ENCODE measurements at places on chromosomes 7 and 10. TPM values are rescaled to one million over a fixed set of nuclear protein-coding genes. Genes with fewer than 3 reads are reported as not detected.

- DNase-seq, result no peak
Measured at GRCh38 chr7:80552031-80552694, 40.3 kb upstream of the GNAT3 start.

DNA sequence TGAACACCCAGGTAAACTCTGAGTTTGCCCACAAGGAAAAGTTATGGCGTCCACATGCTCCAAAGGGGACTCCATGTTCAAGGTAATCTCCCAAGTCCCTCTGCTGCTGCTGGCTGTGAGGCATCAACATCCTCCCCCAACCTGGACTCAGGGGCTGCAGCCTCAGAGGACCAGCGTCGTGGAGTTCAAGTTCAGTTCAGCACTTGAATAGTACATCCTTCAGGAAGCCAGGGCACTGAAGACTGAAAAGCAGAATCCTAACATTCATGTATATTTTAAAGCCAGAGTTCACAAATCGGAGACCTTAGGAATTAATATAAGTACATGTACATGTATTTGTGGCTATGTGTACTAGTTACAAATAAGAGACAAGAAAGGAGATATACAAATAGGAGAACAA is 90.4 kb downstream of the PTPRE start:
- DNase-seq, result no peak

DNA sequence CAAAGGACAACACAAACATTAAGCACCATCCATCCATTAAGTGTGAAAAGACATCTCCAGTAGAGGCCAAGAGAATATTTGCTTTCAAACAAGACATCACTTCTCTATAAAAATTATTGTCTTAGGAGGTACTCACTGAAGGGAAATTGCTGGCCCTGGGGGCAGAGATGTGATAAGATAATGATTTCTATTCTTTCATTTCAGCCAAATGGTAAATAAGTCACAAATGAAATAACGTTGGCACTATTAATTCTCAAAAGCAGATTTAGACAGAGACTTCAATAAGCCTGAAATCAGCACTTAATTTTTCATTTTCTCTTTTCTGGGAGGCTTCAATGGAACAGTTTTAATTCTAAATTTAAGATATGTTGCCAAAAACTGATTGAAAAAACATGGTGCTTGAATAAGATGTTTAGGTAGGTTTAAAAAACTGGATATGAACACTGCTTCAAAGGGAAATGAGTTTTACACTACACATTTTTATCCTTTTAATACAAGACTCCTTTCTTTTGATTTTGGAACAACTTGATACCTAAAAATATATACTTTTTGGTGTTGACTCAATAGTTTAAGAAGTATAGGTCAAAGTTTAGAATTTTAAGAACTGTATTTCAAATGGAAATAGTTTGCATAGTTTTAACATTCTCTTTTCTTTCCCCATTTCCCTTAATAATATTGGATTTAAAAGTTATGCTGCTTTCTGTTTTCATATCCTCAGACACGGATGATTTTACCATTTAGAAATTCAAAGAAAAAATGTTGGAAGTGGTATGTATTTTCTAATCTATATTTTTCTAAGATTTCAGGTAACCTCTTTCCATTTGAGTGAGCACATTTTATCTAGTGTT is 204.0 kb downstream of the AHR start:
- no peak for DNase-seq

- DNase-seq, result no peak
Measured at GRCh38 chr7:68573271-68574005, 1024.8 kb upstream of the AUTS2 start.

- DNase-seq, result no peak
Measured at GRCh38 chr7:131829947-131830558, 273.6 kb upstream of the PODXL start.

GRCh38 chr10:107553470-107553869 is 389.0 kb upstream of the SORCS1 start:
- no peak for DNase-seq

- DNase-seq, result no peak
Measured at GRCh38 chr10:91520661-91521060, 110.5 kb downstream of the HECTD2 start.

- no peak for DNase-seq
Measured at GRCh38 chr7:44960011-44960580, 18.7 kb downstream of the MYO1G start.

- no peak for DNase-seq
Measured at GRCh38 chr7:117679120-117679519, 194.1 kb downstream of the CTTNBP2 start.

GRCh38 chr10:35356725-35357092 is 20.4 kb downstream of the CCNY start:
- no peak for DNase-seq

DNA sequence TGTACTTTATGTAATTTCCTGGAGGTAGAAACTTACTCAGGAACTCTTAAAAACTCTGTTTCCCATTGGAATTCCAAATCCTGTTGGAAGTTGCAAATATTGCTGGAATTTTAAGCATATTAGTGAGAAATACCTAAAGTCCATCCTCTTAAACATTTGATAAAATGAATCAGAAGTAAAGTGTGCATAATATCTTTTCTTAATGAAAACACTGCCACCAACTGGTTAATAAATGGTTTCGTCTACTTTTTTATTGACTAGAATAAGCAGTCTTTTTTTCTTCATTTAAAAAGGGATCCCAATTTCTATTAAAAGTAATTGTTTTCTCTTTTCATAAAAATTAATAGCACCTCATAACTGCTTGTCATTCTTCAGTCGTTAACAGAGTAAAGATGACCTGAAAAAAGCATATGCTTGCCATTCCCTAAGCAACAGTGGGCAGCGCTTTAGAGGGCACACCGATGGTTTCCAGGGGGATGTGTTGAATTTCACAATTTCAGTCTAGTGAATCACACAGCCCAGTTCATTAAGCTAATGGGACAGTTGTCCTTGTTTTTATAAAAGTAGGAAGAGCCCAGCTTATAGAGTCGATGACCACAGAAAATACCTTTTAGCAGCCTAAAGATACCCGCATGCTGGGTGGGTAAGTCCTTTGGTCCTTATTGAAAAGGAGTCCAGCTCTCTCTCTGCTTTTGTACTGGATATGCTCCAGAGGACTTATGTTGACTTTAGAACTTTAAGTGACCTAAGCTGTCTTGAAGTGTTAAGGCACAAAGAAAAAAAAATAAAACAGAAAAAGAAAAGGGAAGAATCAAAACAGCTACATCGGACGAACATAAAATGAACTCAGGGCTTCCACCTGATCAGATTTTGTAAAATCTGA is 28.5 kb downstream of the NPS start:
- DNase-seq, result no peak

GRCh38 chr7:77338883-77339629 is 77.1 kb downstream of the GSAP start:
- no peak for DNase-seq

DNA sequence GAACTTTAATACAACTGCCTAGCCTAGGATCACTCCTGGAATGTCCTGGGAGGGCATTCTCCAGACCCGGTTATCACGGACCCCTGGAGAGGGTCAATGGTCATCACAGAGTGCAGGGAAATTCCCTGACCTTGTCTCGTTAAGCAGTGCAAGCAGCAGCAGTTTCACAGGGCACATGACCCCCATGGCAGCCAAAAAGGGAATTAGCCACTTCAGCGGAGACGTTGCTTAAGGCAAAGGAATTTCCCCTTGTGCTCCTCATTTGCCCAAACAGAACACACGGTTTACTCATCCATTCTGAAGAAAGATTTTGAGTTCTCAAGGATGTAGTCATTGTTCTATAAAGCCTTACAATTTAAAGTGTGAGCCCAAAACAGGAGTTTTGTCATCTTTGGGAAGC is 260.3 kb downstream of the SNX13 start:
- DNase-seq, result no peak

- DNase-seq, result no peak
Measured at GRCh38 chr10:63866747-63867140, 345.5 kb downstream of the REEP3 start.

DNA sequence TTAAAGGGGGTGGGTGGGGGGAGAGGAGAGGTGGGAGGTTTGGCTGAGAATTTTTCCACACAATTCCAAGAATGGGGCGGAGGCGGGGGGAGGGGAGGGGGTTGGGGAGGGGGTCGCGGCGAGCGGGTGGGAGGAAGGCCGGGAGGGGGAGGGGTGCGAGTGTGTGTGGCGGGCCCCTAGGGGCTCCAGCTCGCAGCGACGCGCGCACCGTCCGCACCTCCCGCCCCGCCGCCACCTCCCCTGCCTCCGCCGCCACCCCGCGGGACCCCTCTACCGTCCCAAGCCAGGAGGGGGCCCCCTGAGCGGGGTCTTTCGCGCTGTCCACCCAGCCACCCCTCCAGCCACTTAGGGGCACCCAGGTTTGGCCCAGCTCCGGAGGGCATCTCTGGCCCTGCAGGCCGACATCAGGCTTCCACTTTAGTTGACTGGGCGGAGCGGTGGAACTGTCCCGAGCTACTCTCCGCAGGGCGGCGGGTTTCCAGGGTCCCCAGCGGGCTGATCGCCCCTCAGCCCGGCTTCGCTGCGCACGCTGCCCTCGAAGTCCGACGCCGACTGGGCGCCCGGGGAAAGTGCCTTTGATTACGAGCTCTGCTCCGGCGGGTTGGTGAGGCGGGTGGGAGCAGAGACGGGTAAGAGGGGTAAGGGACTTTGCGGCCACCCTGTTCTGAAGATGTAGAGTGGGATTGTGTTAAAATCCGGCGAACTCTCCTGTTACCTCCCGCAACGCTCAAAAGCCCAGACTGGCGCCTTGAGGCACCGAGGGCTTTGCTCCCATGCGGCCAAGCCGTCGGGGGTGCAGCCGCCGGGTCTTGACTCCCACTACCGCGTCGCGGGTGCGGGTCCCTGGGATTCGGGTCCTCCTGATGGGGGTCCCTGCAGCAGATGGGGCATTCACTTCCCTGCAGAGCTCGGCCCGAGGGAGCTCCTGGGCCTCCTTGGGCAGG is 1.8 kb upstream of the VAX1 start:
- DNase-seq, result no peak

GRCh38 chr7:12884856-12885440 is 197.5 kb downstream of the ARL4A start:
- DNase-seq, result no peak

- no peak for DNase-seq
Measured at GRCh38 chr10:11164803-11165590, 147.3 kb downstream of the CELF2 start.

GRCh38 chr10:131053192-131053591 is 258.3 kb downstream of the TCERG1L start:
- no peak for DNase-seq

GRCh38 chr10:60781661-60782060 is 3.4 kb downstream of the CDK1 start:
- DNase-seq, result no peak

GRCh38 chr10:63430091-63430998 is 35.4 kb downstream of the JMJD1C start:
- no peak for DNase-seq

DNA sequence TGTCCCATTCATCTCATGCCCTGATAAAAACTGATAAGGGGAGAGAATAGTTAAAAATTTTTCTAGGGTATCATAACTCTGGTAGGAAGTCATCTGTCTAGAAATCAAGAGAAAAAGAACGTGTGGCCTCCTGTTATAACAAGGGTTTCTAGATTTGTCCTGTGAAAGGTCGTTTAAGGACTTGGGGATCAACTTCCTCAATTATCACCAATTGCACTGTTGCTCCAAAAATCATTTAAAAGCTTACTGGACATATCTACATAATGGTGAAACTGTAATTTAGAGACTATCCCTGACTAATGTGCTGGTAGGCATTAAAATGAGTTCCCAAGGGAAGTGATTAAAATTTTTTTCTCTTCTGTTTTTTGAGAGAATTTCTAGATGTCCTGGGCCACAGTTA is 58.2 kb downstream of the GPR141 start:
- no peak for DNase-seq

DNA sequence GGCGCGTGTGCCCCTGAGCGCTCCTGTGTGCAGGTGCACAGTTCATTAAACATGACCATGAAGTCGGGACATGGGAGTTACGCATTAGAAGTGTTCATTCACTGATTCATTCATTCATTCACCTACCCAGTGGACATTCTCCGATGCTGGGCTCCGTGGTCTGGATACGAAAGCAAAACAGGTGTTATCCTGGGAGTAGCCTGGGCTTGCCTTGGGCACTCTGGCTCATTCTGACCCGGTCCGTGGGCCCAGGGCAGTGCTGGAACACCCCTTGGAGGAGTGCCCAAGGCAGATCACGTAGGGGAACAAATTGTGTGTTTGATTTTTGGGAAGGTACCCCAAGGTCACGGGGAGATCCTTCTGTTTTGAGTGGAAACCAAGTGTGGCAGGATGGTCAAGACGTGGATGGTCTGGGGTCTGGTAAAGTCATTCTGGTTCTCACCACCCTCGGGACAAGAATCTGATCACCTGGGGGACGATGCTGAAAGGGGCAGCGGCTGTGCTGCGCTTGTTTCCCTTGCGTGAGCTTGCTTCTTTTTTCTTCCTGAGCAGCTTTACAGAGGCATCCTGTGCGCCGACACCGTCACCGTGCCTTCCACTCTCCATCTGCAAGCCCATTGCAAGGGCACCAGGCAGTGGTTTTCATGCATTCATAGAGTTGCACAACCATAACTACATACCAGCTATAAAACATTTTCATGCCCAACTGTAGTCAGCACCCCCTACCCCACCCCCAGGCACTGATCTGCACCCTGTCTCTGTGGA is 10.1 kb downstream of the ELFN1 start:
- DNase-seq, result peak; percentile 22

- no peak for DNase-seq
Measured at GRCh38 chr7:115033917-115034459, 112.1 kb downstream of the MDFIC start.

DNA sequence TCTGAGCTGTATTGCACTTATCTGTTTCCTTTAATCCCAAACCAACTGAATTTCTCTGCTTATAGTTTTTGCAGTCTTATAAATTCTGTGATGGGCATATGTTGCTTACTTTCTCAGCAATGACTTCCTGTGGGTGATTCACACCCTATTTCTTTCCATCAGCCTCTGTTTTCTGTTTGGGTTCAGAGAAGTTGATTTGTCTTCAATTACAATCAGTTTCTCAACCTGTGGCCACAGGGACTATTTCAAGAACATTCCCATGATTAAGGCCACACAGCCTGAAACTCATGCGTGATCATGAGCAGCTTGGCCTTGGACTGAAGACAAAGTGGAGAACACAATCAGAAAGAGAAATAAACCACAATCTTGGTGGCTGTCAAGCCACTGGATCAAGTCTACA is 1174.6 kb upstream of the C7orf33 start:
- DNase-seq, result no peak

DNA sequence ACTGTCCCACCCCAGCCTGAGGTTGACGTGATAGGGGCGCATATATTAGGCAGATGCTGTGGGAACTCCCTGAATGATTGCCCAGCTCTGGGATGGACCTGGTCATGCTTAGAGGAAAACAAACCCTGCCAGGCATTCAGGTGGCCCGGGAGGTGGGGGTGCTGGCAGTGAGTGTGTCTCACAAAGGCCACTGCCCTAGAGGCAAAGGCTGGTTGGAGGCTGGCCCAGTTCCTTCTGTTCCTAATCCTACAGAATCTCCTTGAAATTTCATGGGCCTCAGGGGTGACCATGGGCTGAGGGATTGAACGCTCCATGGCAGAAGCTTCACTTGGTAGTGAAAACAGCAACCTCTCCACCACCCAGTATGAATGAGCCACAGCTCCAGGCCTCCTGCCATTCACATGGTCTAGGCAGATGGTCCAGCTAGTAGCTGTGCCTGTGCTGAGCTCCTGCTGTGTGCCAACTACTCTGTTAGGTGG is 25.6 kb downstream of the ADRA2A start:
- no peak for DNase-seq

GDF10 gene
- 0.28 TPM for total RNA-seq

ANXA8 gene
- 1.6 TPM for total RNA-seq

SPDYE6 gene
- total RNA-seq, result not detected

LIPN gene
- 0.09 TPM for total RNA-seq

SPACDR gene
- 0.33 TPM for total RNA-seq

THSD7A gene
- 1.3 TPM for total RNA-seq

All from liver (tissue), 10 donors.